Brain pericyte (primary cell): ENCODE measurements at places on chromosomes 12 and 14.
A peak's percentile ranks its signal among the peaks of the same experiment; 100 is the strongest.

DNA sequence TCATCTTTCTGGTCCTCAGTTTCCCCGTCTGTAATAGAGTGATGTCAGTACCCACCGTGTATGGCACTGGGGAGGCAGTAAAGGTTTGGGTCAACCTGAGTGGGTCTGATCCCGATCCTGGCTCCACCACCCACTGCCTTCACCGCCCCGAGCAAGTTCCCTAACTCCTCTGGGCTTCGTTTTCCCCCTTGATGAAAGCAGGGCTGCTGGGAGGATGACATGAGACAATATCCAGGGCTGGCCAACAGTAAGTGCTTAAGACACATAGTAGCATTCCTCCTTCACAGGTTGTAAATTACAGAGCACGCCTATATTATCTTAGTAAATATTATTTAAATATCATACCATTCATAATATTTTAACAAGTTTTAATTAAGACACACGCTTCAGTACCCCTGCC, 595 bp downstream of the PLEK2 start:
- no peak for DNase-seq

GRCh38 chr12:130132831-130133511, 29.3 kb upstream of the FZD10 start:
- no peak for DNase-seq

GRCh38 chr12:119876761-119877638, at the start of gene CIT:
Gene CIT (minus strand): TSS chr12:119877320. CDS start chr12:119876168, 1,152 bp downstream.
- DNase-seq = peak; percentile 73

DNA sequence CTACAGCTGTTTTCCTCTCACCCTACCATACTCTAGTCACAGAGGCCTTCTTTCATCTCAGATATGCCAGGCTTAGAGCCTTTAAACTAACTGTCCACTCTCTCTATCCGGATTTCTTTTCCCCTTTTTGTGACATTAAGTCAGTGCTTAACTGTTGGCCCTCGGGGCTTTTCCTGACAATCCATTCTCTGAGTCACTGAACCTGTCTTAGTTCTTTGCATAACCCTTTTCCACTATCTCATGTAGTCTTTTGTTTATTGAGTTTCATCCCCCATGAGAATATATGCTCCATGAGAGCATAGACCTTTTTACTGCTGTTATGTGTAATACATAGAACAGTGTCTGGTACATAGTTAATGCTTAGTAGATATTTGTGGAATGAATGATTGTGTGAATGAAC, 68.7 kb downstream of the PLEKHA5 start:
- no peak for DNase-seq

GRCh38 chr12:48300774-48301173, 49.9 kb downstream of the ZNF641 start:
- DNase-seq = no peak

GRCh38 chr12:30437044-30437443, 258.6 kb downstream of the IPO8 start:
- DNase-seq = no peak

GRCh38 chr12:13536219-13536910, 339.8 kb downstream of the EMP1 start:
- no peak for DNase-seq

GRCh38 chr14:104428333-104428851, 151.2 kb upstream of the C14orf180 start:
- no peak for DNase-seq

DNA sequence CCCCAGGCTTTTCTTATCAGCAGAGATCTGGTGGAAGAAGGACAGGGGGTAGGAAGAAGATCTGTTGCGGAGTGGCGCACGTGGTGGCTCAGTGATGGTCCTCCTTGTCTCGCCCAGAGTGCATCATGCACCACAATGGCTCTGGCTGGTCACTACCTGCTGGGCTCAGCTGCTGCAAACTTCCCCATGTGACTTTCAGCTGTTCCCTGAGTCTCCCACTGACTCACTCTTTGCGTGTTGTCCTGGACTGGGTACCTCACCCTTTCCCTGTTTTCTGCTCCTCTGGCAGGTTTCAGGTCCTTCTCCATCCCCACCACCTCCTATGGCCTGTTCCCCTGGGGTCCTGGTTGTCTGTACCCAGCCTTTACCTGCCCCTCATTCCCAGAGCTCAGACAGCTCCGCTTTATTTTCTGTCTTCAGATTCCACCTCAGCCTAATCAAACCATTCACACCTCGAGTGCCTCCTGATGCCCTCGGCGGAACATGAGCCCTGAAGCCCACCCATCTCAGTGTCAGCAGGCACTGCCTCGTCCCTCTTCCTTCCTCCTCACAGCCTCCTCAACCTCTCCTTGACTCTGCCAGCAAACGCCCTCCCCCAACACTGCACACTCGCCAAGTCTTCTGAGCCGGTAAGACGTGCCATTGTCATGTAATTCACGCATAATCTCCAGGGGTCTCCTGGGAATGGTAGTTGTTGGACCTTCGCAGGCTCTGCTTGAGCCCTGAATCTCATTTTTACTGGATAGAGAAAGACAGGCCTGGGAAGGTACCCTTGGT, 1.8 kb downstream of the C1R start:
- DNase-seq = no peak

DNA sequence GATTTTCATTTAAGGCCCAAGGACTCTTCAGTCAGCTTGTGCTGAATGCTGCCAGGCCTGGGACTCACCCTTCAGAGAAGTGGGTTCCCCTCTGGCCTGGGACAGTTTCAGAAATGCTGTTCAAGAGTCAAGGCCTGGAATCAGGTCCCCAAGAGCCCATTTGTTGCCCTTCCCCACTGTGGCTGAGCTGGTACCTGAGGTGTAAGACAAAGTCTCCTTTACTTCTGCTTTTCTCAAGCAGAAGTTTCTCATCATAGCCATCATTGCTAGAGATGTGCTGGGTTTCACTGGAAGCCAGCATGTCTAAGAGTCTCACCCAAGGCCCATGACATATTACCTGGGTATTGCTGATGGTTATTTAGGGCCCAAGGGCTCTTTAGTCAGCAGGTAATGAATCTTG, 8.9 kb downstream of the FANCM start:
- no peak for DNase-seq

GRCh38 chr12:82350161-82350560, 8.0 kb downstream of the CCDC59 start:
- DNase-seq = no peak

DNA sequence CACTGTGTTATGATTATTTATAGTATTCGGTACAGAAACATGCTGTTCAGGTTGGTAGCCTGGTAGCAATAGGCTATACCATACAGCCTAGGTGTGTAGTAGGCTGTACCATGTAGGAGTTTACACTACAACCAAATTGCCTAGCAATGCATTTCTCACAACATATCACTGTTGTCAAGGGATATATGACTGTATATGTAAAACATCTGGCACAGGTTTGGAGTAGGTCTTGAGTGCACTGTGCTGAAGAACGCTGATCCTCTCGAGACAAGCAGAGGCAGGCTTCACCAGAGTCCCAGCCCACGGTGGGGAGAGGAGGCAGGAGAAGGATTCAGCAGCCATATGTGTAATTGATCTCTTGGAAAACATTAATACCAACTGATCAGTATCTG, 15.0 kb upstream of the TBX5 start:
- no peak for DNase-seq

GRCh38 chr12:118544569-118544968, 168.2 kb downstream of the SUDS3 start:
- no peak for DNase-seq

DNA sequence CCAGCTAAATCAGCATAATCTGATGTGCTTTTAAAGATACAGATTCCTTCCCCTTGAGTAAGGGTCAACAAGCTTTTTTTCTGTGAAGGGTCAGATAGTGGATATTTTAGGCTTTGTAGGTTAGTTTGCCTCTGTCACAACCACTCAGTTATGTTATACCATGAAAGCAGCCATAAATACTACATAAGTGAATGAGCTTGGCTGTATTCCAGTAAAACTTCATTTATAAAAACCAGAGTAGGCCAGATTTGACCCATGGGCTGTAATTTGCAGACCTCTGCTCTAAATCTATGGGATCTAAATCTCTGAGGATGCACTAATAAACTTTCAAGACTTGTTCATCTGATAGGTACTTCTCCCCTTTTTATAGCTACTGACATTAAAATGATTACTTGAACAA, 47.7 kb downstream of the LEMD3 start:
- DNase-seq = no peak

GRCh38 chr12:123808167-123808566, 46.1 kb downstream of the DNAH10 start:
- DNase-seq = no peak

DNA sequence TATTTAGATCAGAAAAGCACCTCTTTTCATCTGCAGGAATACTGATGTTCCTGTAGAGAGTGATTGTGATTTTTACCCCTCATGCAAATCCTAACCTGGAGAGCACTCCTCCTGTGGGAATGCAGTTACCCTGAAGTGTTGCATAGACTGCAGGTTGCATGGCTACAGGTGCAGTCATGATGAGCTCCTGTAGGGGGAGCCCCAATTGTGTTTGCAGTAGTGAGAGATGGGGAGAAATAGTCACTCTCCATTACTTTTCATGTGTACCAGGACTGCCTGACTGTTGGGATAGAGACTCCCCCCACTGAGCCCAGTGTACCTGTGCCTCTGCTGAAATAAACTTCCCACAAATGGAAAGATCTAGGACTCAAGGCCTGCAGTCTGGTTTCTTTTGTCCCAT, 1086.5 kb downstream of the SLC6A15 start:
- no peak for DNase-seq

- no peak for DNase-seq
These were observed 29.6 kb downstream of the NR1H4 start for GRCh38 chr12:100503228-100503628.

DNA sequence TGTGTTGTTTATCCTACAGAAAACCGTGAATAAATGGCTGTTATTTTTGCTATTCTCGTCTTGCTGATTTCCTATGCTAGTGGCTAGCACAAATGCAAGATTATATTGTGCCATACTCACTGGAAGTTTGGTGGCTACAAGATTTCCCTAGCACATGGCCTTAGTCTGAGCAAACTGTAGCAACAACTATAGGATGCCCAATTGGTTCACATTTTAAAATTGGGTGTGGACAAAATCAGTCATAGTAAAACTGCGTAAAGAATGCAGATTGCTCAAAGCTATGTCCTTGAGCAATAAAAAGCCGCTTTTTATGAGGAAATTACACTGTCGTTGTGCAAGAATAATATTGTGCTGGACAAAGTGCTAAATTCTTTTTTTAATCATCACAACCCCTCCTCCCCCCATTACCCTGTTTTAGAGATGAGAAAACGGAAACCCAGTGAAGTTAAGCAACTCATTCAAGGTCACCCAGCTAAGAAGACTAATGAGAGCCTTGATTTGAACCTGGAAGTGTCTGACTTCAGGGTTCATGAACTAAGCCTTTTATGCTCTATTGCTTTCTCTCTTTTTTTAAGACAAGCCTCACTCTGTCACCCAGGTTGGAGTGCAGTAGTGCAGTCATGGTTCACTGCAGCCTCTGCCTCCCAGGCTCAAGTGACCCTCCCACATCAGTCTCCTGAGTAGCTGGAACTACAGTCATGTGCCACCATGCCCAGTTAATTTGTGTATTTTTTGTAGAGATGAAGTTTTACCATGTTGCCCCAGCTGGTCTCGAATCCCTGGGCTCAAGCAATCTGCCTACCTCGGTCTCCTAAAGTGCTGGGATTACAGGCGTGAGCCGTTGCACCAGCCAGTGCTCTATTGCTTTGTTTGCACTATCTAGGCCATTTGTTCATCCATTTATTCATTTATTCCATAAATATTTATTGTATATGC, 73.6 kb downstream of the SRGAP1 start:
- no peak for DNase-seq

GRCh38 chr12:75390156-75390898, 562 bp upstream of the GLIPR1L2 start:
- no peak for DNase-seq

DNA sequence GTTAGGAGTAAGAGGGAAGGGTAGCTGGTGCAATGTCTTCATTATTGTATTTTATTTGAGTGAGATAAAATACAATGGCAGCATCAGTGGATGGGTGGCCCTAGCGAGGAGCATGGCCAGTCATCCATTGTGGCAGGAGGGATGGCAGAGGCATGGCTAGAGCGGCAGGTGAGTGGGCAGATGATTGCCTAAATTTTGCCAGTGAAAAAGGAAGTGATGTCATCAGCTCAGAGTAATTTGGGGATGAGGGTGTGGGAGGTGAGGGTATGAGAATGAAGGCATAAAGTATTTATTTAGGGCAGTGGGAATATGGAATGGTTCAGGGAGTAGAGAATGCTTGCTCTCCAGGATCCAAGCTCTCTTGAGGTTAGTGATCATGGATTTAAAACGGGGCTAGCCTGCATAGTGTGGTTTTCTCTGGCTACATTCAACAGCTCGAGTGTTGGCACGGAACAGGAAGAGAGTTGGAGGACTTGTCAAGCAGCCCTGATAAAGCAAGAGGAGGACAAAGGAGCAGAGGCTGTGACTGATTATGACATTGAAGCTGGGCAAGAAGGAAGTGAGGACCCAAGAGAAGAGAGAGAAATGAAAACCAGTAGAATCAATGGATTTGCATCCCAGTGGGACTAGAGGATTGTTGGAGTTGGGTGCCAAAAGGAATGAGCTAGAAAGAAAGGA, 18.7 kb upstream of the SERPINA6 start:
- DNase-seq = no peak

GRCh38 chr12:105051981-105052380, 32.3 kb downstream of the ALDH1L2 start:
- no peak for DNase-seq

GRCh38 chr12:28257411-28257810, 67.2 kb downstream of the CCDC91 start:
- no peak for DNase-seq

GRCh38 chr14:58640959-58641358, 3.2 kb downstream of the DACT1 start:
- no peak for DNase-seq

GRCh38 chr14:51462182-51462581, 189.5 kb upstream of the FRMD6 start:
- DNase-seq = no peak

- no peak for DNase-seq
These were observed 13.8 kb downstream of the DTX1 start for GRCh38 chr12:113070117-113070906.
